ENCODE measurements at places on chromosomes 13 and 19.

DNA sequence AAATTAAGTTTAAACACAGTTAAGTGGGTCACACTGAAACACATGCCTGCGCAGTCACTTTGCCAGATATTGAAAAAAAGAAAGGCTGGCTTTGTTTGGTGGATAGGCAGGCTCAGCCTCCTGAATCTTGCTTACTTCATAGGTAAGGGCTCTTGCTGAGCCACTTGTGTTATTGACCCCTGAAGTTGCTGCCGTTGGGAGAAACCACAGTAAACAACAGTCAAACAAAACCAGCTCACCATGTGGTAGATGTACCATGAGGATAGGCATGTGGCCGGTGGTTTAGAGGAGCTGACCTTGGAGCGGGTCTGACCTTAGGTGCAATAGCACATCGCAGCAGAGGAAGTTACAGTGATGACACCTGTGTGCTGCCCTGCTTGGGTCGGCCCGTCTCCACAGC lies 52.2 kb downstream of the SPATA13 start:
- no peak for DNase-seq

DNA sequence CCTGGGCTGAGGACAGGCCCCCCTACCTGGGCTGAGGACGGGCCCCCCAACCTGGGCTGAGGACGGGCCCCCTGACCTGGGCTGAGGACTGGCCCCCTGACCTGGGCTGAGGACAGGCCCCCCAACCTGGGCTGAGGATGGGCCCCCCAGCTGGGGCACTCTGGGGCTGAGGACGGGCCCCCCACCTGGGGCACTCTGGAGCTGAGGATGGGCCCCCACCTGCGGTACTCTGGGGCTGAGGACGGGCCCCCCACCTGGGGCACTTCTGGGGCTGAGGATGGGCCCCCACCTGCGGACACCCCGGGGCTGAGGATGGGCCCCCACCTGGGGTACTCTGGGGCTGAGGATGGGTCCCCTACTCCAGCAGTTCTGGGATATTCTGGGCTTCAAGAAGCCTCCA lies 65.5 kb downstream of the RASA3 start:
- DNase-seq, result no peak

GRCh38 chr13:84980571-84980970 lies 818.6 kb downstream of the SLITRK6 start:
- no peak for DNase-seq

- no peak for DNase-seq
Observed at GRCh38 chr13:99614465-99614885, 113.2 kb downstream of the TM9SF2 start.

DNA sequence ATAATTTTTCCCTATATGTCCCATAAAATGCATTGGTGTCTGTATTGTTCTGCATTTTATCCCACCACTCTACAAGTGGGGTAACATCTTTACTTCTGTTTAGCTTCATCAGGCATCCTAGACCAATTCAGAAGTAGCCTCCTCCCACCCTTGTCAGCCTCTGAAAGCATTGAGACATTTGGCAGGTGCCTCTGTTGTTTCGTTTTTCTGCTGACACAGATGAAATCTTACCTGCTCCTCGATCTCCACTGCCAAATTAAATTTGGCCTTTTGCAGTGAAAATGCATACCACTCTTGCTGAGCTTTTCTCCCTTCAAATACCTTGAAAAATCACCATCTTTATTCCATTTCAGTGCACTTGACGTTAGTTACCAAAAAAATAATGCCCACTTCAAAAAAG lies 83.5 kb upstream of the STARD13 start:
- DNase-seq, result no peak

DNA sequence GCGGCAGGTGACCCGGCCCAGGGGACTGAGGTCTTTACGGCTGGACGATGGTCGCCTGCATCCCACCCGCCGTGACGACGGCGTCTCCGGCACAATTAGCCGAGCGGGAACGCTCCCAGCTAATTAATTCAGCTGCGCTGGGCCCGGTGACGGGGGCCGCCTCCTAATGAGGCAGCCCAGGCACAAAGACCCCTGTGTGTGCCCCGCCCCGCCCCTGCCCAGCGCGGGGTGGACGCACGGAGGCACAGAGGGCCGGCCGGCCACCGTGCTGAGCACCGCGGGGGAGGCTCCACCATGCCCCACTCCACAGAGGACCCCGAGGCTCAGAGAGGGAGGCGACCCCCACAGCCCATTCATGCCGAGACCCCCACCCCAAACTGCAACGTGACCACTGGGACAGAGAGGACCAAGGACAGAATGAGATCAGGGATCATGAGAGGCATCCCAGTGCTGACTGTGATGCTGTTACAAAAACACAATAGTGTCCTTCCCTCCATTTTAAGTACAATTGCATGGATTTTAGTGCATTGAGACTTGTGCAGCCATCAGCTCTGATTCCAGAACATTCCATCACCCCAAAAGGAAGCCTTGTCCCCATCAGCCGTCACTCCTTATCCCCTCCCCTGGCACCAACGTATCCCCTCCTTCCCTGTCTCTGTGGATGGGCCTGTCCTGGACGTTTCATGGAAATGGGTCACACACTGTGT lies 17.0 kb downstream of the EFNA2 start:
- DNase-seq, result no peak

DNA sequence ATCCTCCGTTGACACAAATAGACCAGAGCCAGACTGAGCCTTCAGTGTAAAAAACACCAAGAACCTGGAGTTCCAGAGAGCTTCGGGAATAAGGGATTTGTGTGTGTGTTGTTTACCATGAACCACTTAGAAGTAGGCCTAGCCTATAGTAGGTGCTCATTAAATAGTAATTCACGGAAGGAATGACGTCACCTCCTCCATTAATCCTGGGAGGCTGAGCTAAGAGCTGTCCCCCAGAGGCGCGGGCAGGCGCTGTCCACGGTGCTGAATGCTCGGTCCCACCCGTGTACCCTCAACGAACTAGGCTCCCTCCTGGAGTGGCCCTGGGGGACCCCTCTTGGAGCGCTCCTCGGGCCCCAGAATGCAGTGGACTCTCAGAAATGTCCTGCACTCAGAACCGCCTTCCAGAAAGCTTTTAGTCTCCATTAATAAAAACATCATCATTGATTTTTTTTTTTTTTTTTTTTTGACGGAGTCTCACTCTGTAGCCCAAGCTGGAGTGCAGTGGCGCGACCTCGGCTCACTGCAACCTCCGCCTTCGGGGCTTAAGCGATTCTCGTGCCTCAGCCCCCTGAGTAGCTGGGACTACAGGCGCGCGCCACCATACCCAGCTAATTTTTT lies 6.5 kb downstream of the UNC13A start:
- DNase-seq, result peak; percentile 31

GRCh38 chr13:20130652-20131051 lies 30.2 kb downstream of the GJA3 start:
- DNase-seq, result no peak

GRCh38 chr19:9445037-9445436 lies 9.7 kb upstream of the ZNF266 start:
- no peak for DNase-seq

GRCh38 chr13:100537486-100537885 lies 51.1 kb downstream of the GGACT start:
- no peak for DNase-seq

DNA sequence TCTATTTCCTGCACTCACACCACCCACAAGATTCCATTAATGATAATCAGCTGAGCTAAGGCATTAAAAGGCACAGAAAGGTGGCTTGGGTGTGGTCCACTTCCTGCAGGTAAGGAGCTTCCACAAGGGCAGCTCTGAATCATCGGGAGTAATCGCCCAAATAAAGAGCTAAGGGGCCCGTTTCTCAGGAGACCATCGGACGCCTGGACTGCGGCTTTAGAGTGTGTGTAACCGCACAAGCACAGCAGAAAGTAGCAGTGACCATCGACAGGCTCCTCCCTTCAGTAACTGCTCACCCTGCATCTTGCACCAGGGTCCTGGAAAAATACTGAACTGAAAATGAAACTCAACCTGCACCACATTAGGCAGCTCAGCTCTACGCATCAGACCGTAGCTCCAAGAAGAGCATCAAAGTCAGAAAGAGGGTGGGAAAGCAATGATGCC lies 6.0 kb downstream of the STK24 start:
- no peak for DNase-seq

- no peak for DNase-seq
Observed at GRCh38 chr19:47494729-47495128, 10.7 kb upstream of the KPTN start.

GRCh38 chr13:46961719-46962118 lies 64.9 kb upstream of the HTR2A start:
- no peak for DNase-seq

DNA sequence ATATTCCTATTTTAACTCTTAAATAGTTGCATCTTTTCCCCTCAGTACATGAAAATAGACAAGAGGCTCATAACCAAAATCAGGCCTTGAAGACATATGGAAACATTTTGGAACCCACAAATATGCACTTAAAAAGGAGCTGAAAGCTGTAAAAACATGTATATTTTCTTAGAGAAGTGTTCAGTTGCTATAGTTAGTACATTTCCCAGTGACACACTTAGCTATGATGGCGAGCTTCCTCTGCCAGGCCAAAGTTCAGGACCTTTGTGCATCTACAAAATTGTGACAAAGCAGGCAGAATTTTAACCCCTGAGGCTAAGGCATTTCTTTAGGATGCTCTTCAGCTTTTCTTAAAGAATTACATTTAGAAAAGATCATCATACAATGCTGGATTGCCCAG lies 54.5 kb downstream of the RCBTB2 start:
- DNase-seq, result no peak

DNA sequence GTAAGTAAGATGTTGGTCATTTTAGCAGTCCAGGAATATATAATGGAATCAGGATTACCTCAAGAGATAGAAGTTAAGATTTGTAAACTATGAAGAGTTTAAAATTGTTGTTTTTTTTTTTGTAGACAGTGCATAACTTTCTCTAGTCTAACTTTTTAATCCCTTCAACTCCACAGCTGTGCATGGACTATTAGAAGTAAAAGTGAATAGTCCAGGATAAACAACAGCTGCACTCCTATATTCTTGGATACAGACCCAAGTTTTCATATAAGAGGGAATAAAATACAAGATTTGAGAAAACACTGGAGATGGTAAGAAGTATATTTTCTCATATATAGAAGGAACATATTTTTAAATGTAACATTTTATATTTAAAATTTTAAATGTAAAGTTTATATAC lies 1509.9 kb downstream of the SLITRK5 start:
- no peak for DNase-seq

DNA sequence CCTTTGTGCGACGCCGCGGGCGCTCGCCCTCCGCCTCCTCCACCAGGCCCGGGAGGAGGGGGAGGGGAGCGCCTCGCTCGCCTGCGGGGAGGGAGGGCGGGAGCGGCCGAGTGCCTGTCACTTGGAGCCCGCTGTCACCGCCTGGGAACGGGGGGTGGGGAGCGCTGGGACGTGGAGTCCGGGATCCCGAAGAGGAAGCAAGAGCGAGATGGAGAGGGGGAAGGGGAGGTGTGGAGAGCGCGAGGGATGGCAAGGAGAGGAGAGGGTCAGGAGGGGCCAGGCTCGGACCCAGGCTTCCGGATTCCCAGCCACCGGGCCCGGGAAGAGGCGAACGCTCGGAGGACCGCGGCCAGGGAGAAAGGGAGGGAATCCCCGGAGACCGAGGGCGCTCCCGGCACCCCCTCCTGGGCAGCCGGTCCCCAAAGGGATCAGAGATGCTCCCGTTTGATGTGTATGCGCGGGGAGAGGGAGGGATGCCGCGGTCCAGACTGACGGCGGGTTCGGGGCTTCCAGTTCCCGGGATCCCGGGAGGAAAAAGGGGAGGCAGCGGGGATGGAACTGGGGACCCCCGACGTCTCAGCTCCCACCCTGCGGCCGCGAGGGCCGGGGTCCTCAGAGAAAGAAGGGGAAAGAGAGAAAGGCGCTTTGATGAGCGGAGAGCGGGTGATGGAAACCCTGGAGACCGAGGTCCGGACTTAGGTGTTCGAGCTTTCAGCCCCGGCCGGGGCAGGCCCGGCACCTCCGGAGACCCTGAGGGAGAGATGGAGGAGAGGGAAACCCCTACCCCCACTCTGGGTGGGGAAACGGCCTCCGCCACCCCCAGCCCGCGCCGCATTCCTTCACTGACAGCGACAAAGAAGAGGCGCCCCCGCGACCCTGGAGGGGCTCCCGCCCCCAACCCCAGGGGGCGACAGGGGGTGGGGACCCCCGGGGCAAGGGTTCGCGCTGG lies 4.7 kb upstream of the DPF1 start:
- no peak for DNase-seq

DNA sequence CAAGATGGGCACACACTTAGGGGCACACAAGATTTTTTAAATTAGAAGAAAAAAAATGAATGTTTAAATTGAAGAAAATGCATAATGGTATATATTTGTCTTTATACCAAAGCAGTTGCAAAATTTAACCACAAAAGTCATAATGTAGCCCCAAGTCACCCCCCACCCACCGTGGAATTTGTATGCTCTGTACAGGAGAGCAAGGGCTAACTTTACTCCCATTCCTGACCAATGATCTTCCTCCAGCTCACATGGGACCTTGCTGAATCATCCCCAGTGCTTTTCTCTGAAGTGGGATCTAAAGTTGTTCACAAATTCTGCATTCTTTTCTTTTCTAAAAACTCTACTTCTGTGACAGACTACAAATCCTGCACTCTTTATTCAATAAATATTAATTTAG lies 597.0 kb downstream of the UQCRFS1 start:
- DNase-seq, result no peak

DNA sequence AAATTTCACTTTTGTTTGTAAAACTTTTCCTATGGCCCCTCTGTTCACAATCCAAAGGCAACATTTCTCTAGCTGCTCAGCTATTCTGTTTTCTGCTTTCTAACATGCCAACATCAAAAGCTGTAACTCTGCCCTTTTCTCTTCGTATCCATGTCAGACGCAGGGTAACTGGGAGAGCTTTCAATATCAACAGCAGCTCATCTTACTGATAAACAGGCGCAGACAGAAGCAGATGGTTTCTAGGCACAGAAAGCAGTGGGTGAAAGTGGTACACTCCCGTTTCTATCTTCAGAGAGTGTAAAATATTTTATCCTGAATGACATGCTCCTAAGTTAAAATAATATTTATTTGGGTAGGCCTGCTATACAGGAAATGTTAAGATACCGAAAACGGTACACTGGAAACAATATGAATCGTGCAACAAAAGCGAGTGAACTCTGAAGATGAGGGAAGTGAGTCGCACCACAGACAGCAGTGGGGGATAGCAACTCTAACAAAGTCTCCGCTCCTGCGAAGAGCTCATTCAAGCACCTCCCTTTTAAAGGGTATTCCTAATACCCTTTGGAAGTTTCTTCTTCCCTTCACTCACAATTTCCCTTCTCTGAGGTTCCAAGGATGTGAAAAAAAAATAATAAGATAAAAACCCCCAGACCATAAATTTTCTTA lies 798.3 kb downstream of the GPC5 start:
- DNase-seq, result no peak

DNA sequence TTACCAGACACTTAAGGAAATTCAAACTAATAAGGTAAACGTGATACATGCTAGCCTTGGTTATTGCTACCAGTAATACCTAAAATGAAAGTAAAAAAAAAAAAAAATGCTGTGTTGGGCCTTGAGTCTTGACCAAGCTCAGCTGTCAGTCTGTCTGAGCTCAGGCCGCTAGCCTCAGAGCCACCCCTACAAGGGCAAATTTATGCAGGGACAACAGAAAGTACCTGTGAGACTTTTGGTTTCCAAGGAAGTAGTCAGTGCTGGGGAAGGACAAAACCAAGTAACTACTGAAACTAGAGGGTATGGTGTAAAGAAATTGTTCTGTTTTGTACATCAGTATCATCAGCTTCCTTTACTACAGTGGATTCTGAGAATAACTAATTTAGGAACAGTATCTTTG lies 134.3 kb upstream of the SLITRK5 start:
- DNase-seq, result no peak

Data from activated CD8-positive, alpha-beta memory T cell treated with anti-CD3 and anti-CD28 coated beads for 1 hour (primary cell).